ENCODE measurements at places on chromosomes 6 and 20.

DNA sequence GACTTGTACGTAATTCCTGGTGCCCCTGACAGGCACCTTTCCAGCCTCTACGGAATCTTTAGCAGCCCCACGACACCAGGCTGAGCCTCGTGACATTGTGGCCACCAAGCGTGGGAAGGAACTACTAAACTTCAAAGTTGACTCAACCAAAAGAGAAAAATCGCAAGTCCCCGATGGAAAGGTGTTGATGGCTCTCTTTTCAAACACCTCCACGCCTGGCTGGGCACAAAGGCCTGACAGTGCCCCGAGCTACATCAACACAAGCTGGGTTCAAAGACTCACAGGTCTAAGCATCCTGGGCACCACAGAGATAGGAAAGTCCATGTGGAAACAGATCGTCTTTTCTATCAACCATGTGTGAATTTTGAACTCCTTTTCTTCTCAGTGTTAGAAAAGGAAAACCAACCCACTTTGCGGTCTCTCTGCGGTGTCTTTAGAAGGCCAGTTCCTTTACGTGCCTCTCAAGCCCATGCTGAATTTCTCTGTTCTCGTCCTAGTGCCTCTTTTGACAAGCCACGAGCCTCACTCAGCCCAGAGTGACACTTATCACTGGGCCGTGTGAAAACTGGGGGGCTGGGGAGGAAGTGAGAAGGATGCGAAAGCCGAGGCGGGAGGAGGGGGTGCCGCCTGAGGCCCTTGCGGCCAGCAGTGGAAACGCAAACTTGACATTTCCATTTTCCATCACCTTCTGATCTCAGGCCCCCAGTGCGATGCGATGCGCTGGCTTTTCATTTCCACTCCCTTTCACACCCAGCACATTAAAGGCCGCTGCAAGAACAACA lies 59.4 kb downstream of the GFOD1 start:
- DNase-seq, result no peak

DNA sequence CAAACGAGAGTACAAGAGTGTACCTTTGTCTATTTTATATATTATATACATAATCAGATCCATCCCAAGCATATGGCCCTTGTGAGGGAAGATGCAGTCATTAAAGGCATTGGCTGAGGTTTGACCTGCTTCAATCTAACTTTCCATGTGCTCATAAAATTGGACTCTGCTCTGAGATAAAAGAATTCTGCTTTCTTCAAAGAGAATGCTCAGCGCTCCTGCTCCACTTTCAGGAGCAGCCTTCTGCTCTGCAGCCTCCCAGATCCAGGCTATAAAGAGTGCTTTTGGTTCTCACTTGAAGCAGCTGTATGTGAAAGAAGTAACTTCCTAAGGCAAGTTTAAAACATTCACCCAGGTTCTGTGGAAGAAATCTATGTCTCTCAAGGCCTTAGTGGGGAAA lies 45.3 kb downstream of the CD83 start:
- no peak for DNase-seq

DNA sequence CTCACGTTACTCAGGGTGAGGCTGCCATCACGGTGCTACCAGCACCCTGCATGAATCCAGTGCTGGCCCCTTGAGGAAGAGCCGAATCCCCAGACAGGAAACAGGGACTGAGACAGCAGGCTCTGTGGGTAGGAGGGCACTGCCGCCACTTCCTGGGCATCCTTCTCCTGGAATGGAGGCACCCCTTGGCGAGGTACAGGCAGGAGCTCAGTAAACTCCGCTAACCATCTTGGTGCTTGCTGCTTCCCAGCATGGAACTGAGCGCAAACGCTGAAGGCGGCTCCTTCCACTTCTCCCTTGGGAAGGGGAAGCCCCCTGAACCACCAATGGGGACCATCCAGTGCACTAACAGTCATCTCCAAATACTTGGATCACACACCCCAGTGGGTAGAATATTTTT lies 13.5 kb upstream of the CCDC167 start:
- DNase-seq, result no peak

- no peak for DNase-seq
Measured at GRCh38 chr20:15319439-15319838, 982.0 kb upstream of the FLRT3 start.

- DNase-seq, result no peak
Measured at GRCh38 chr6:27507041-27507956, 34.4 kb upstream of the ZNF184 start.

- no peak for DNase-seq
Measured at GRCh38 chr6:19738010-19738409, 99.2 kb upstream of the ID4 start.

- no peak for DNase-seq
Measured at GRCh38 chr6:51494342-51494741, 593.1 kb downstream of the PKHD1 start.

DNA sequence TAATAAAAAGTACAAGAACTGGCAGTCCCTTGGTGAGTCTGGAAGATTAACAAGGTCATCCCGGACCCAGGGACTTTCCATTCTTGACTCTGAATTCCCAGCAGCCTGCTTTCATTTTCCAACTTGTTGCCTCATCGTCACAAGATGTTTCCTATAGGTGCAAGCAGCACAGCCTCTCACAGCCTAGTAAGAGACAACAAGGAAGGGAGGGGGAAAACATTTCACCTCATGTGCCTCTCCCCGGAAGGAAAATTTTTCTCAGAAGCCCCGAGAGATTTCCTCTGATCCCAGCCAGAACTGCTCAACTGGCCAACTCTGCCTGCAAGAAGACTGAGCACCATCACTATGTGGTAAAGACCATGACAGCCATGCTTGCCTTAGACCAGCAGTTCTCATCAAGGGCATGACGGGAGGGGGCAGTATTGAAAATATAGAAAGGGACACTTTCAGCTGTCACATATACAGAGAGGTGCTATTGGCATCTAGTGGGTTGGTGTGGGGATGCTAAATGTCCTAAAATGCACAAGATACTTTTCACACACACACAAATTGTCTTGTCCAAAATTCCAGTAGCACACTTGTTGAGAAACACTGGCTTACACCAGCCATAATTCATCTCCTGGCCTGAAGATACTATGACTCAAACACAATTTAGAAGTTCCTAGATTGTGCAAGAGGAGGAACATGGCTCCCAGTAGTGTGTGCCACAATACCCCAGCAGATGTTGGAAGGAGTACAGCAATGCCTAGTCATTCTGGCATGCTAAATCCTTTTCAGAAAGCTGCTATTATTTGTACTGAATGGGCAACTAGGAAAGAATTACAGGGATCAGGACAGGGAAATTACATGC lies 10.8 kb upstream of the WTAP start:
- DNase-seq, result peak; percentile 96

GRCh38 chr6:148520109-148520841 lies 177.6 kb downstream of the SASH1 start:
- DNase-seq, result no peak

DNA sequence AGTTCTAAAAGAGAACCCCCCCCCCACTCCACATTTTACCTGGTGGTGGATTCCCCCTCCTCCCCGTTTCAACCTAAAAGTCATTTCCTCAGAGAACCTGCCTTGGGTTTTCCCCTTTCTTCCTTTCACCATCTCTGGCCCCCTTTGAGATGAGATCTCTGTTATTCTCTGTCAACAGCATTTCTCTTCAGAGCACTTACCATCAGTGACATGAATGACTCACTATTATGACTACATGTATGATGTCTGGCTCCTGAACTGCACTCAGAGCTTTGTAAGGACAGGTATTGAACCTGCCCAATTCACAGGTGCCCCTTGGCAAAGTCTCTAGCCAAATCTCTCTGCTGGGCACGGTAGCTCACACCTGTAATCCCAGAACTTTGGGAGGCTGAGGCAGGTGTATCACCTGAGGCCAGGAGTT lies 61.4 kb upstream of the JARID2 start:
- DNase-seq, result no peak

DNA sequence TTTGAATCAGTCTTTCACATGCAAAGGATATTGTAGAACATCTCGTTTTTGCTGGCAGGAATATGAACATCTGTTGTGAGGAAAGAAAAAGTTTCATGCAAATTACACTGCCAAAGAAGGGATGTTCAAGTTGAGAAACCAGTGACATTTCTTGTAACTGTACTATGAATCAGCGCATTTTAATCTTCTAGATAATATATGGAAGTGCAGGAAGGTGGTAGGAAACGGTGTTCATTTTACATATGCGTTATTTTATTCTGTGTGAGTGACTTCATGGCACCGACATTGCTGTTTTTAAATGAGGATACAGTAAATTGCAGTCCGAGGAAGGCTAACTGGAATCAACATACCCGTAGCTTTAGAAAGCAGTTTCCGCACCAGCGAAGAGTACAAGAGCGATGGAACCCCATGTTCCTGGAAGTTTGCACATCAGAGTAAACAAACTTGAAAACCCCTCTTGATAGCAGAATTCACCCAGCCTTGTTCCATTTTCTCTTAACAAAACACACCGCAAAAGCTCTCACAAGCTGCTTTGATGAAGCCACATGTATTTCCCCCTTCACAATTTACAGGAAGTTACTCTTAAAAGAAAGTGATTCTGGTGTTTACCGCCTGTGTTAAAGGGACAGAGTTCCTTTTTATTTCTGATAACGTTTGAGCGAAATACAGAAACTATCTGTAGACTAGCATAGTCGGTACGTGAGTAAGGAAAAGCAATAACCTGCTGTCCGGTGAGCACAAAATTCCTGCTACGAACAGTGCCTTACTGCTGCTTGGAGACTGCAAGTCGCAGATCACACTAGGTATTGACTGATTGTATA lies 11.5 kb downstream of the PRDM1 start:
- DNase-seq, result peak; percentile 68

GRCh38 chr6:44113414-44113813 lies 13.8 kb downstream of the MRPL14 start:
- DNase-seq, result no peak

- no peak for DNase-seq
Measured at GRCh38 chr6:51927450-51927849, 160.0 kb downstream of the PKHD1 start.

DNA sequence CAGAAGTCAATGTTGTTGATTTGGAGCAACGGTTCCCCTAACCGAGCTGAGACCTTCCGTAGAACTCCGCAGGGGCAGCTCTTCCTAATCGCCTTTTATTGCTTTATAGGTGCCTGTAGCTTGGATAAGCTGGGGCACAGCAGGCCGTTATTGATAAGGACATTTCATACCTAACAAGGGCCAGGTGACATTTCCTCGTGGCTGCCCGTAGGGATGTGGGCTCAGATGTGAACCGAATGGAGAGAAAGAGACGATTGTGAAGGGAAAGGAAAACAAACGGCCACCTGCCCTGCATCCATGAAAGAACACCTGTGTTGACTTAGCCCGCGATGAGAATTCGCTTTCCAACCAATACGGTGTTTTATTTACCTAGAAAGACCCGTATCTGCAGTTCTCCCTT lies 53.3 kb upstream of the DACT2 start:
- no peak for DNase-seq

- DNase-seq, result no peak
Measured at GRCh38 chr6:45082091-45082490, 246.0 kb upstream of the RUNX2 start.

- DNase-seq, result no peak
Measured at GRCh38 chr20:49990271-49990720, 7.5 kb downstream of the SNAI1 start.

DNA sequence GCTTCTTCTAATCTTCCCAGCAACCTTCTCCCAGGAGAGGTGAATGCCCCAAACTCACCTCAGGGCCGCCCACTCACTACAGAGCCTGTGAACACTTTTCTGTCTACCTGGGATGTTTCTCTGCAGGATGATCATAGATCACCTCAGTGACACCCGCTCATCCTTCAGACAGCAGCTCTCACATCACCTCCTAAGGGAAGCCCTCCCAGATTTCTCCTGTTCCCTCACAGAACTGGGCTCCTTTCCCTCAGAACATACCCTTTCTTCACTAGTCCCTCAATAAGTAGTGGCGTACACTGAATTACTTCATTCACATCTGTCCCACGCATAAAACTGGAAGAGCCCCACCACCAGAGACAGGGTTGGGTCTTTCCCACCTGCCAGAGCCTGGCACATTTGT lies 57.8 kb downstream of the CDK5RAP1 start:
- DNase-seq, result no peak

- peak; percentile 17 for DNase-seq
Measured at GRCh38 chr6:8181951-8182845, 79.8 kb upstream of the EEF1E1 start.

GRCh38 chr6:13241364-13241763 lies 87.0 kb downstream of the TBC1D7 start:
- DNase-seq, result no peak

DNA sequence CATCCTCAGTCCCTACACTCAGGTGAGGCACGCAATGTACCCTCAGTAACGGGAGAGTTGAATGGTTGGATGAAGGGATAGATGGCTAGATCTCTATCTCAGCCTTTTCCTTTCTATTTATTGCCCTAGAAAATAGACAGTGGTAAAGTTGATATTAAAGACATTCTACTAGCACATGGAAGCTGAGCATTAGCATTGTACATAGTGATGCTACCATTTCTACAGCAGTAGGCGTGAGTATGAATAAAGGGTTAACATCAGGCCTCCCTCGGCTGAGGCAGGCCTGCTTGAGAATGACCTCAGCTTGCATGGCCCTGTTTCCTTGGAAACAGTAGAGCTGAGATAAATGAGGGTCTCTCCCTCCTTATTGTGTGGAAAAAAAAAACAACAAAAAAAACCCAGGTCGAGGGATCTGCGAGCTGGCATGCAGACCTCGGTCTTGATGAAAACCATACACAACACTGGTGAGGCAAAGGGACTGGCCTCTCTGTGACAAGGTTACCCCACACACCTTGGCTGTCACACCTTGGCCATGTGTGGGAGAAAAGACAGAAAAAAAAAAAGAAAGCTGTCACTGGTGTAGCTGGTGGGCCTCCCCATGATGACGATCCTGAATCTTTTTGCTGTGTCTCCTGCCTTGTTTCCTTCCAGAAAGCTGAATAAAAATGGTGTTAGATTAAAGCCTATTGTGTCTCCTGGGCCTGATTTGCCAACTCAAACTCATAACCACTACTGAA lies 160.0 kb downstream of the HACE1 start:
- no peak for DNase-seq

- DNase-seq, result no peak
Measured at GRCh38 chr6:169974663-169975062, 223.2 kb downstream of the ERMARD start.

DNA sequence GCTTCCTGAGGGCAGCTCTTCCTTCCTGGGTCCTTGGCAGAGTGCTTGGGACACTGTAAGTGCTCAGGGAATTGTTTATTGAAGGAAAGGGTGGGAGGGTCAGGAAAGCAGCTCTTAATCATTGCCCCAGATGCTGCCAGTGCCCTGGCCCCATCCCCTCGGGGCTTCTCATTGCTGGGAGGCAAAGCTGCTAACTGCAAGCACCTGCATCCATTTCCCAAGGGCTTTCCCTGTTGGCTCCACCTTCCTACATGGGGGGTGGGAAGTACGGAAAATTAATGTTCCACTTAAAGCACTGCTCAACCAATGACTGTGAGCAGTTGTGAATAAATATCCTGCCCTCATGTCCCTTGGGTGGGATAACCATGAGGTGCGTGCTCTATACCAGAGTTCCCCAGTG lies 56.4 kb downstream of the NDUFAF5 start:
- DNase-seq, result no peak

- DNase-seq, result no peak
Measured at GRCh38 chr6:150280703-150281102, 88.1 kb upstream of the IYD start.

GRCh38 chr20:52001999-52002666 lies 189.4 kb downstream of the ZFP64 start:
- DNase-seq, result no peak

- no peak for DNase-seq
Measured at GRCh38 chr6:22445946-22446345, 123.4 kb upstream of the HDGFL1 start.

GRCh38 chr6:30696432-30696831 lies 5.6 kb upstream of the NRM start:
- no peak for DNase-seq

All from fibroblast of the conjunctiva (primary cell).